Fibroblast of skin of left quadriceps (primary cell): ENCODE measurements at places on chromosomes 6 and 20.

GRCh38 chr6:44645276-44645675, 257.8 kb downstream of the CDC5L start:
- no peak for DNase-seq

GRCh38 chr6:125596020-125596419, 153.4 kb upstream of the HEY2 start:
- no peak for DNase-seq

- no peak for DNase-seq
These were observed 125.4 kb upstream of the HMGCLL1 start for GRCh38 chr6:55704421-55704820.

DNA sequence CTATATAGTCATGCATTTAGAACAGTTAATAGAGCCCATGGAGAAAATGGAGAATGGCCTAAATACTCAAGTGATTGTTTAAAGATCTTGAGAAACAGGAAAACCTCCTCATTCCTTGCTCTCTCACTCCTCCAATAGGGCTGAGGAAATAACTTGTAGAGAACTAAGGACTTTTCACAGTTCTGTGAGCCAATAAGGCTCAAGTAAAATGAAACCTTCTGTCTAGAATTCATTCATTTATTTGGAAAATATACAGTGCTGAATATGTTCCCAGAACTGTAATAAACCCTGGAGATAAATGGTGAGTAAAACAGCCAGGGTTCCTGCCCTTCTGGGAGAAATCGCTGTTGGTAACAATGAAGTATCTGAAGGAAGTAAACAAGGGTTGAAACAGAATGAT, 35.3 kb downstream of the ELOVL2 start:
- DNase-seq: peak; percentile 44

DNA sequence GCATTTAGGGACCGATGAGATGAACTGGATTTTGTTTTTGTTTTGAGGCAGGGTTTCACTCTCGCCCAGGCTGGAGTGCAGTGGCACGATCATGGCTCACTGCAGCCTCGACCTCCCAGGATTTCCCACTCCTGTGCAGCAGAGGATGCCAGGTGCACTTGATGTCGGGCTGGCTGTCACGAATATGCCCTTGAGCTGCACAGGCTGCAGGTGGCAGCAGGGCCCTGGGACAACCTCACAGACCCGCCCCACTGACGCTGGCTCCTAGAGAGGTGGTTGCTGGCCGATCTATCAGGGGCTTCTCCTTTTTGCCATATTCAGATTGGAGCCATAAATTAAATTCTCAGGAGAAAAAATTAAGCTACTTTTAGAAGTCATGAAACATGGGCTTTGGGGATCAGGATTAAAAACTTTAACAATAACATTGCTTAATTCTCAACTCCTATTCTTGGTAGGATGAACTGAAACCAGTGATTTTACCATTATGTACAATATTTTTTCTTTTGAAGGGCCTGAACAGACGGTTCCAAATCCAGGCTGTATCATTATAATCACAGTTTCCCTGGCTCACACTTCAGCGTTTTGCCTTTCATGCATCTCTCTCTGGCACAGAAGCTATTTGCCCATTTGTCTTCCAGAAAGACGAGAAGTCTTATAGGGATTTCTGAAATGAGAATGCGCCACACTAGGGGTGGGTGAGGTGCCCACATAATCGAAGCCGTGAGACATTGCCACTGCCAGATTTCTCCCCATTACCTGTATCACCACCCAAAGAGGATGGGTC, 32.4 kb downstream of the NQO2 start:
- no peak for DNase-seq

- no peak for DNase-seq
These were observed 516 bp downstream of the LRRC1 start for GRCh38 chr6:53795340-53795701.

- DNase-seq: peak; percentile 48
These were observed 69.4 kb upstream of the NAA20 start for GRCh38 chr20:19947611-19948264.
